ENCODE measurements at places on chromosomes 2 and 18.
A peak's percentile ranks its signal among the peaks of the same experiment; 100 is the strongest.

DNA sequence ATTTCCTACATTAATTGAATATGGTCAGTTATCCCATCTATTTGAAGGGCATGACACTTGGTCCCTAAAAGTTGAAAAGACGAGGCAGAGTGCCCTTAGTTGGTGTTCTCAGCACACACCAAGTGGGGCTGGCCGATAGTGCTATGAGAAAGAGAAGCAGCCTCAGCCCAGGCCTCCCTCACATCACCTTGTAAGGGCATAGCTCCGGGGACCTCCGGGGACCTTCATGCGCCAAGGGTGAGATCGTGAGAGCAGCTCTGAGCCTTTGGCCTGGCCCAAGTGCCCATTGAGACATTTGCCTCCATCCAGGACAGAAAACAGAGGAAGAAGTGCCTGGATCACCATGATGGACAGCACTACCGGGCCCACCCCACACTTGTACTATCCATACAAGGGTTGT lies 244.3 kb upstream of the COPS8 start:
- DNase-seq: no peak

DNA sequence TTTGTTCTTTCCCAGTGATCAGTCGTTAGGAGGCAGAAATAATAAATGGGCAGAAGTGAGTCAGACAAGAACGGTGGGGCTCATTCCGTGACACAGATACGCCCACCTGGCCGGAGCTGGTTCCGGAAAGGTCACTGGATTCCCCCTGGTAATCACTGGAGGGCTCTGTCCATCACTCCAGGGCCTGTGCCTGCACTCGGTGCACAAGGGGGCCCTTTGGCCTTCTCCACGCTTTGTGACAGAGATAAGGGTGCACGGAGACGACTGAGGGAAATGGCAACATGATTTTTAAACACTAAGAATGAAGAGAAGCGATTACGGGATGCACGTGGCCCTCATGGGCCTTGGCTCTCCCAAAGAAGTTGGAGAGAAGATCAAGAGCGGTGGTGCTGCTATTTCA lies 84.4 kb downstream of the PTGR3 start:
- no peak for DNase-seq

GRCh38 chr2:88857951-88858411 lies 166.5 kb downstream of the RPIA start:
- DNase-seq: no peak

GRCh38 chr2:169526451-169526850 lies 16.9 kb downstream of the KLHL41 start:
- DNase-seq: no peak

DNA sequence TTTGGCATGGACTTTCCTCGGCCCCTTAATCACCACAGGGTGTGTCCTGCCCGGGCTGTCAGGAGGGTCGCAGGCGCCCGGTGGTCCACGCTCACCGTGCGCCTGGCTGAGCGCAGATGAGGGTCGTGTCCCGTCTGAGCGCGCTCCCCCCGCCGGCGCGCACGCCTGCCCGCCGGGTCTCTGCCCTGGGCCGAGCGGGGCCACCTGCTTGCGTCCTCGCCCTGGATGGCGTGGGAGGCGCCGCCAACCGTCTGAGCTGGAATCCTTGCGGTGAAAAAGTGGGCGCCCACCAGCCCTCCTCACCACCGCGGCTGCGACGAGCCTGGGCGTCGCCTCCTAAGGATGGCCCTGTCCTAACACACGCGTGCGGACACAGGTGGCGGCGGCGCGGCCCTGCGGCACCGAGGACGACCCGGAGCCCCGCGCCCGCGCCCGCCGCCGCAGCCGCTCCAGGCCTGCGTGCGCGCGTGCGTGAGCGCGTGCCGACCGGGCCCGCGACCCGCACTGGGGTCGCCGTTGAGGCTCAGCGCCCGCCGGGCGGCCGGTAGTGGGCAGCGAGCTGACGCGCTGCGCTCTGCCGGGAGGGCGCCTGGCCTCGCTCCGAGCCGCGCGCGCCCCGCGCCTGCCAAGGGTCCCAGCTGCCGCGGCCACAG lies 126.6 kb downstream of the ARHGEF4 start:
- DNase-seq: no peak

DNA sequence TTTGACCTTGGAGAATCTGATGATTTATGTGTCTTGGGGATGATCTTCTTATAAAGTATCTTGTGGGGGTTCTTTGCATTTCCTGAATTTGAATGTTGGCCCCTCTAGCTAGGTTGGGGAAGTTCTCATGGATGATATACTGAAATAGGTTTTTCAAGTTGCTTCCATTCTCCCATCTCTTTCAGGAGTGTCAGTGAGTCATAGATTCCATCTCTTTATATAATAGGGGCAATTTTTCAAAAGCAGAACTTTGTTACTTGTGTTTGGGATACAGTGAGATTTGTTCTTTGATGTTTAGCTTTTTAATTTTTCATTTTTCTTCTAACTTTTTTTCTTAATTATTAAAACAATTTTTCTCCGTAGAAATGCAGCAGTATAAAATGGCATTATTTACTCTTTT lies 19.4 kb downstream of the TMEM87B start:
- DNase-seq: no peak

DNA sequence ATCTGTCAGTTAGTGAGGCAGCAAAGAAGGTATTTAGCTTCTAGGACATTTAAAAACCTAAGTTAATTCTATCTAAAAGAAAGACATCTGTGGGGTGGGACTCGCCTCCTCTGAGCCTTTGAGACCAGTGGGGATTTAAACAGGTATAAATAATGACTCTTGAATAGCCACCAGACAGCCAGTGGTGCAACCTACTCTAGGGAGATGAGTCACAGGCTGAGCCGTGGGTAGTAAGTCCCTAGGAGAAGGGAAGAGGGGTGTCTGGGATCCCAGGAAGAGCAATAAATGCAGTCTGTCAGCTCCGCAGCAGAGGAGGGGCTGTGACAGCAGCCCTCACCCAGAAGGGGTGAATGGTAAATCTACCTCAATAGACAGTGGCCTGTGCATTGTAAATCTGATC lies 43.1 kb upstream of the GALNT3 start:
- peak; percentile 14 for DNase-seq

DNA sequence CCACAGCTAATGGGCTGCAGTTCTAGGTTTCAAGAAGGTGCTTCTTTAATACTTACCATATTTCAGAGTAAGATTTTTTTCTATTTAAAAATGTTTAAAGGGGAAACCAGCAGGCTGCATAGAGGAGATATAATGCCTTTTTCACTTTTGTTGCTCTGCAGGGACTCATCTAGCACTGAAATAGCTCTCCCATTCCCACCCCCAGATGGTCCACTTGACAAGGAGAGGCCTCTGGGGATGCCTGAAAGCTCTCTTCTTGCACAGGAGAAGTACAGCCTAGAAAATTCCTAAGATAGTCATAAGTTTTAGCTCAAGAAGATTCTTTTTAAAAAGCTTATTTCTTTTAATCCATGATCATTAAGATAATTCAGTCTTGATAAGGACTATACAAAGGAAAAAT lies 126.4 kb downstream of the CDH2 start:
- no peak for DNase-seq

DNA sequence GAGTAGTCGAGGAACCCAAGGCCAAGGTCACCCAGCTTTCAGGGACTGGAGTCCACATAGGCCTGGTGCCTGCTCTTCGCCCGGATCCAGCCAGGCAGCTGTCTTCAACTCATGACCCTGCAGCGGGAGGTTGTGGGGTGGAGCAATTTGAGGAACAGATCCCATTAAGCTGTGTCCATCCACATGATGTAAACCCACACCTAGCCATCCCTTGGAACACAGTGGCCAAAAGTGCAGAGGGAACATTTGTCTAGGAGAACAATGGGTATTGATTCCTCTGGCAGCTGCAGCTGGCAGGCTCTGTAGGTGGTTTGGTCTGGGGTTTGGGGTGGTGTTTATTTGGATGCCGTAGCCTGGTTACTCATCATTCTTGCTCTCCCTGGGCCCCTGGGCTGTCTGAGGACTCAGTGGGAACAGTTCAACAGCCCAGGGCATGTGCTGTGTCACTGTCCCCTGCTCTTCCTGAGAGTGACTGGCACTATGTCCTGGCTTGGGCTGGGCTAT lies 99.4 kb downstream of the TFCP2L1 start:
- DNase-seq: no peak

- DNase-seq: no peak
Measured at GRCh38 chr18:75497576-75498235, 70.2 kb upstream of the SMIM21 start.

DNA sequence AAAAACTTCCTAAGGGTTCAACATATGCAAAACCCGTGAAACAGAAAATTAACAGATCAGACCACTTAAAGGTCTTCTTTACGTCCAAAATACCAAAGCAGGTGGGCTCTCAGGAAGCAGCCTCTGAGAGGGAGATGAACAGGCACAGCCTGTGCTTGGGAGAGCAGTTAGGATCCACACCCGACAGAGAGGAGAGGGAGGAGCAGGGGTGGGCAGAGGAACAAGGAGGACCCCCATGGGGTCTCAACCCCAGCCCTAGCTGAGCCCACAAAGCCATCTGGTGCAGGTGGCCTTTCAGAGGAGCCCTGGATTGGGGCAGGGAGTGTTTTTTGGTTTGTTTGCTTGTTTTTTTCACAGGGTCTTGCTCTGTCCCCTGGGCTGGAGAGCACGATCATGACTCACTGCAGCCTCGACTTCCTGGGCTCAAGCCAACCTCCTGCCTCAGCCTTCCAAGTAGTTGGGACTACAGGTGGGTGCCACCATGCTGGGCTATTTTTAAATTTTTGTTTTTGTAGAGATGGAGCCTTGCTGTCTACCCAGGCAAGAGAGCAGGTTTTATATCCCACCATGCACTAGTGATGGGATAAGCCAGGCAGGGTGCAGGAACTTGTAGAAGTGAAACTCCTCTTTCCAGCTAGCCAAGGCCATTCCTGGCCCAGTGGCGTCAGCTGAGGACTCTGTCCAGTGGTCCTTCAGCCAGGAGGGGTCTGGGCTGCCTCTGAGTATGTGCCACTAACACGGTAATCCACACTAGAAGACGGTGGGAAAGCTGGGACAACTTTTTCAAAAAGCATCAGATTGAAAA lies 154.1 kb upstream of the HDAC4 start:
- no peak for DNase-seq

Measured in AG04449 (cell line).